ENCODE measurements at places on chromosomes 4 and X. TPM values are rescaled to one million over a fixed set of nuclear protein-coding genes. Genes with fewer than 3 reads are reported as not detected.

Gene XAGE1B
- not detected for total RNA-seq

Gene PASD1
- total RNA-seq: not detected

Gene NHSL2
- total RNA-seq: 5.7 TPM

Gene TIMM8A
- total RNA-seq: 20.8 TPM

Gene MAGEE2
- 0.16 TPM for total RNA-seq

Gene FGF16
- 0.24 TPM for total RNA-seq

Gene POLN
- 2.0 TPM for total RNA-seq

Gene DDIT4L
- total RNA-seq: 0.43 TPM

Gene BCOR
- total RNA-seq: 16.9 TPM

Gene HHIP
- total RNA-seq: not detected

Gene SAT1
- 130 TPM for total RNA-seq

Gene BCORL1
- total RNA-seq: 11.3 TPM

All from Right ventricle myocardium inferior (tissue), 1 donor.